ENCODE measurements at places on chromosomes 12 and 14. TPM values are rescaled to one million over a fixed set of nuclear protein-coding genes. Genes with fewer than 3 reads are reported as not detected.

GRCh38 chr14:29858299-29858698 lies 69.3 kb downstream of the PRKD1 start:
- no peak for DNase-seq

The ERGIC2 gene
- total RNA-seq: 37.4 TPM

The MYF6 gene
- total RNA-seq: not detected

GRCh38 chr14:76456200-76456599 lies 80.3 kb downstream of the ESRRB start:
- no peak for DNase-seq

The MARS1 gene
- total RNA-seq: 219 TPM

The ACOT6 gene
- not detected for total RNA-seq

The TMPRSS12 gene
- not detected for total RNA-seq

- no peak for DNase-seq
Measured at GRCh38 chr14:69351911-69352310, 46.2 kb downstream of the ERH start.

GRCh38 chr14:68099495-68100045 lies 280.0 kb downstream of the RAD51B start:
- DNase-seq: no peak

The STAC3 gene
- total RNA-seq: 2.6 TPM

- no peak for DNase-seq
Measured at GRCh38 chr12:100576331-100577036, 3.0 kb downstream of the GAS2L3 start.

- DNase-seq: no peak
Measured at GRCh38 chr12:6067152-6067916, 57.1 kb downstream of the VWF start.

GRCh38 chr12:39145175-39145999 lies 240.0 kb upstream of the CPNE8 start:
- DNase-seq: peak; percentile 7

- no peak for DNase-seq
Measured at GRCh38 chr14:101852785-101853184, 91.3 kb downstream of the PPP2R5C start.

- no peak for DNase-seq
Measured at GRCh38 chr14:104972301-104973134, 5.7 kb downstream of the AHNAK2 start.

The CSRP2 gene
- total RNA-seq: not detected

The MYO1H gene
- not detected for total RNA-seq

The SLC6A13 gene
- 0.49 TPM for total RNA-seq

The CCDC177 gene
- total RNA-seq: not detected

The KRT75 gene
- not detected for total RNA-seq

DNA sequence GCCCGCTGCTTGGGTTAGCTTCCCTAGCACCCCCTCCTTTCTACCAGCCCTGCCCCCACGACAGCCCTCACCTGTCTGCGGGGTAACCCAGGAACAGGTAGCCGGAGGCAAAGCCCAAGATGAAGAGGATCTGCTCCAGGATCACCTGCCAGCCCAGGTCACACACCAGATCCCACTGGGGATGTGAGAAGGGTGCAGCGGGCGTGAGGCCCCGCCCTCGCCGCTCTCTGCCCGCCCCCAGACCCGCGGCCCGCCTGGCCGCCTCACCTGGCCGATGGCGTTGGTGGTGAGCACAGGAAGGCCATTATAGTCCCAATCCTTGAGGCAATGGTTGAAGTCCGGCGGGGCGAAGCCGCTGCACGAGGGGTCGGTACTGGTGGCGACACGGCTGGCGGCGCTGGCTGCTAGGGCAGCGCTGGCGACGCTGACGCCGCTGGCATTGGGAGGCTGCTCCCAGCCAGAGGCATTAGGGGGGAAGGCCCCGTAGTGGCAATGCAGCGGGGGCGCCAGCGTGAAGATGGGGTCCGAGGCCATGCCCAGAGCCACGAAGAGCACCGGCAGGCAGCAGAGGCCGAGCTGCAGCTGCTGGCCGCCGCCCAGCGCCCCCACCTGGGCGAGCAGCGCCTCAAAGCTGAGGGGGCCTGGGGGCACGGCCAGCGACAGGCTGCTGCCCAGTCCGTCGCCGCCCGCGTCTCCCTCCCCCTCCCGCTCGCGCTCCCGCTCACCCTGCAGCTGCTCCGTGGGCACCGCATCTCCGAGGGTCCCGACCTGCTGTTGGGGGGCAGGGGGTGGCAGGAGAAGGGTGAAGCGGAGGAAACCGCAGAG lies 794 bp downstream of the SLC22A17 start:
- no peak for DNase-seq

Measured in CD4-positive, CD25-positive, alpha-beta regulatory T cell (primary cell).